MCF 10A (cell line): ENCODE measurements at places on chromosomes 4 and X. TPM values are rescaled to one million over a fixed set of nuclear protein-coding genes. Genes with fewer than 3 reads are reported as not detected.

DNA sequence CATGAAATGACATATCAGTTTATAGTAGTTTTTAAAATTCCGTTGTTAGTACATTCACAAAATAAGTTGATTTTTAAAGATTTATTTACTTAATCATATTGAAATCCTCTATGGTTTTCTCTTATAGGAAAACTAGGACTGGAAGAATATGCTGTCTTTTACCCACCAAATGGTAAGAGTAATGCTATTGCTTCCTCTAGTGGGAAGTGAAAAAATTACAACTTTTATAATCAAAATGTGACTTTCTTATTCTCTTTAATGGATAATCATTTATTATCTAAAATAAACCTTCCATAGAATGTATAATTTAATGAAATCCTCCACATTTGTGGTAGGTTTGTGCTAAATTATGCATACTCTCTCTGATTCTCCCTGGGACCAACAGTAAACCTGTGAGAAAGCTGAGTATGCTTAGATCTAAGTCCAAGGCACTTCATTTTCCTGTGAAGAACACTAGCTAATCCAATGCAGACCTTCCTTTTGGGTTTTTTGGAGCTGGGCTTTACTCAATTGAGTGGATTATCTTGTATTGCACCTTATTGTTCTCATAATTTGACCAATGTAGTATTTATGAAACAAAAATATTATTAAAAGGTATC is 136.2 kb downstream of the TBC1D19 start:
- peaks cover 8% of the 10 kb centered on the region for H3K4me1 ChIP-seq
- no peak overlapping the region for H3K27ac ChIP-seq
- H3K27me3 ChIP-seq, result no peaks in the 10 kb centered on the region
- H3K4me3 ChIP-seq, result no peak overlapping the region

- H3K27me3 ChIP-seq, result no peaks in the 10 kb centered on the region
- no peak for DNase-seq
- H3K4me1 ChIP-seq, result no peaks in the 10 kb centered on the region
- no peak overlapping the region for H3K4me3 ChIP-seq
- H3K27ac ChIP-seq, result no peak overlapping the region
Measured at GRCh38 chr4:104413487-104413886, 81.2 kb downstream of the CXXC4 start.

- H3K36me3 ChIP-seq, result no peaks in the 10 kb centered on the region
- no peak overlapping the region for H3K4me3 ChIP-seq
- no peaks in the 10 kb centered on the region for H3K27me3 ChIP-seq
- peaks cover 5% of the 10 kb centered on the region for H3K4me1 ChIP-seq
- no peak overlapping the region for H3K27ac ChIP-seq
- no peak for DNase-seq
Measured at GRCh38 chr4:137129441-137129840, 402.9 kb downstream of the PCDH18 start.

GRCh38 chr4:7512946-7513345 is 78.2 kb upstream of the PSAPL1 start:
- peaks cover 7% of the 10 kb centered on the region for H3K4me1 ChIP-seq
- H3K36me3 ChIP-seq, result no peaks in the 10 kb centered on the region
- DNase-seq, result no peak
- H3K4me3 ChIP-seq, result no peak overlapping the region
- H3K27ac ChIP-seq, result no peak overlapping the region
- H3K27me3 ChIP-seq, result peaks cover 42% of the 10 kb centered on the region

HERC5 gene
- 0.54 and 0.63 TPM in 2 replicates for total RNA-seq

DNA sequence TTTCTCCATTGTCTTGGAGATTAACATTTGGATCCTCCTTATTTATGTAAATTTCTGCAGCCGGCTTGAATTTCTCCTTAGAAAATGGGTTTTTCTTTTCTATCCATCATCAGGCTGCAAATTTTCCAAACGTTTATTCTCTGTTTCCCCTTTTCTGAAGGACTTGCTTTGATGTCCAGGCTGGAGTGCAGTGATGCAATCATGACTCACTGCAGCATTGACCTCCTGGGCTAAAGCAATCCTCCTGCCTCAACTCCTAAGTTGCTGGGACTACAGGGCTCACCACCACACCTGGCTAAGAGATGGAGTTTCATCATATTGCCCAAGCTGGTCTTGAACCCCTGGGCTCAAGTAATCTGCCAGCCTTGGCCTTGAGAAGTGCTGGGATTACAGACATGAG is 144.0 kb upstream of the ZXDB start:
- no peaks in the 10 kb centered on the region for H3K4me1 ChIP-seq
- peaks cover 5% of the 10 kb centered on the region for H3K36me3 ChIP-seq
- no peak overlapping the region for H3K27ac ChIP-seq
- H3K4me3 ChIP-seq, result no peak overlapping the region

NDP gene
- not detected in 2 replicates for total RNA-seq

DNA sequence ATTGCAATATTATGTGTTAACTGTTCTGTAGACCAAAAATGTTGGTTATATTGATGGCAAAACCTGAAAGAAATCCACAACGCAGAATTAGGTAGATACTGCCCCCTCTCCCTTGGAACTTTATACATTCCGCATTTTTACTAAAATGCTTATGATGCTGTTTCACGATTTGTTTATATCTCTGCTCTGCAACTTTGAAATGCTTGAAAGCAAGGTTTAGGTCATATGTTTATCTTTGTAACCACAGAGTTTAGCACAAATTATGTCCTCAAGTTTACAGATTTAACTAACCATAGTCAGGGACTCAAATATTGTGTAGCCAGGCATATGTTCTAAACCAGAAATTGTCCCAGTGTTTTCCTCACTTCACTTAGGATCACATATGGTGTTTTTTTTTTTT is 66.1 kb upstream of the H2AZ1 start:
- H3K4me1 ChIP-seq, result peaks cover 10% of the 10 kb centered on the region
- no peaks in the 10 kb centered on the region for H3K27me3 ChIP-seq
- no peak overlapping the region for H3K27ac ChIP-seq
- H3K4me3 ChIP-seq, result no peak overlapping the region
- H3K36me3 ChIP-seq, result no peaks in the 10 kb centered on the region
- DNase-seq, result no peak

SHOX gene
- not detected in 2 replicates for total RNA-seq

DNA sequence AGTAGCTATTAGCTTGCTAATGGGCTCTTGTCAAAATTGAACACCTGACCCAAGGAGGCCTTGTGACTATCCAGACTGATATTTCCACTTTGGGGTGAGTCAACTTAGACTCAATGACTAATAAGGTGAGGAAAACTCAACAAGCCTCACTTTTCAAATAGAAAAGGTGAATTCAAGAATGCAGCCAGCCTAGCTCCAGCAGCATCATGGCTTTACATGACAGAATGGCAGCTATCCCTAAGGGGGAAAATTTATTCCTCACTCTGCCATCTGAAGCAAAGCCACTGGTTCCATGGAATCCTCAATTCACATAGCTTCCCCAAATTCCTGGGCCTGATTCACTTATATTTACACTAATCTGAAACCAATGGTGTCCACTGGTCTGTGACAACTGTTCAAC is 29.1 kb upstream of the RAB9B start:
- no peak overlapping the region for H3K27ac ChIP-seq
- no peaks in the 10 kb centered on the region for H3K4me1 ChIP-seq
- H3K4me3 ChIP-seq, result no peak overlapping the region

ADH7 gene
- total RNA-seq, result not detected in 2 replicates

MAGEA12 gene
- not detected in 2 replicates for total RNA-seq

GRCh38 chrX:11759461-11760311 is 1.6 kb downstream of the MSL3 start:
- peak overlapping the region; percentile 82 for H3K4me3 ChIP-seq
- peak overlapping the region; percentile 84 for H3K27ac ChIP-seq
- peaks cover 21% of the 10 kb centered on the region for H3K36me3 ChIP-seq
- DNase-seq, result peak; percentile 95

STAP1 gene
- total RNA-seq, result not detected in 2 replicates

DKC1 gene
- total RNA-seq, result 149 and 196 TPM in 2 replicates

DNA sequence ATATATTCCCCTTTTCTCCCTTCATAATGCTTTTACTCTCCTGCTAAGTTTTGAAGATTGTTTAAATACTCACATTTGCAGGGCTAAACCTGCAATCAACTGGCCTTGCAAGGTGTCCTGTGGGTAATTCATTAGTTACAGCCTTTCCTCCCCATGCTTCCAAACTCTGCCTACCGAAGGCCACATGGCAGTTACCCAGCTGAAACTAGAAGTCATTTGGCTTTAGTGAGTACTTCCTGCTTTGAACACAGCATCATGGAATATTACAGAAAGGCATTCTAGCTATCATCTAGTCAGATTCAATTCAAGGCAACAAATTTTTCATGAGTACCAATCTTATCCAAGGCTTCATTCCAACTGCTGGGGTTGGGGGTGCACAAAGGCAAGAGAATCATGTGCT is 55.6 kb downstream of the SRPX start:
- peaks cover 39% of the 10 kb centered on the region for H3K27me3 ChIP-seq
- DNase-seq, result no peak
- H3K4me1 ChIP-seq, result no peaks in the 10 kb centered on the region
- no peak overlapping the region for H3K4me3 ChIP-seq

GRCh38 chrX:94058728-94059382 is 384.8 kb downstream of the FAM133A start:
- peaks cover 5% of the 10 kb centered on the region for H3K4me1 ChIP-seq
- H3K4me3 ChIP-seq, result no peak overlapping the region
- H3K27ac ChIP-seq, result no peak overlapping the region
- peak; percentile 58 for DNase-seq
- H3K27me3 ChIP-seq, result peaks cover 53% of the 10 kb centered on the region

INTS12 gene
- 34.5 and 40.0 TPM in 2 replicates for total RNA-seq
